ENCODE measurements at places on chromosomes 12 and 14.

GRCh38 chr12:14256555-14257169 is 108.8 kb upstream of the ATF7IP start:
- peak; percentile 72 for DNase-seq

DNA sequence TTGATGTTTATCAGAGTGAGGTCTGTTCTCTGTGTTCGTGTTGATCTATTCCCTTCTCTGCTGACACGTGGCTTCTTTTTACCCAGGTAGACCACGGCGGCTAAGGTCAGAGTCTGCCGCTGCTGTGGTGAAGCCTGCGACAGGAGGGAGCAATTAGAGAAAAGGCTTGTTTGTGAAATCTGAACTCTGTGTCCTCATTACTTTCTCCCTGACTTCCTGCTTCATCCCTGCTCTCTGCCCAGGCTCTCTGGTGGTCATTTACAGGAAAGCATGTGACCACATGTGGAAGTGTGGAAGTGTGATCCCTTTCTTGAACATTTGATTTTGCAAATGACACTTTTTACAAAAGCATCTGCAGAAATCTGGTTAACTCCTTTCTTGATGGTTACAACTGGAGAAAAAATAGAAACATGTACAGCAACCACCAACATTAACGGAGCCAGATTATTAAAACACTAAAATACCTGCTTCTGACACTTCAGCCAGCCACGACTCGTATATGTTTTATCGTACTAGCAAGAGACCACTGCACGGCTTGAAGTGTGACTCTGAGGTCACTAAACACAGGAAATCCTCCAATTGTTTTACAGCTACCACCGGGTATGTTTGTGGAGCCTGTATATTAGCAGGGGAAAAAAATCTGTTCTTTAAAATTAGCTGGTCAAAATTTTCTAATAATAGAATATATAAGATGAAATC is 388.6 kb upstream of the TMPO start:
- DNase-seq: no peak

DNA sequence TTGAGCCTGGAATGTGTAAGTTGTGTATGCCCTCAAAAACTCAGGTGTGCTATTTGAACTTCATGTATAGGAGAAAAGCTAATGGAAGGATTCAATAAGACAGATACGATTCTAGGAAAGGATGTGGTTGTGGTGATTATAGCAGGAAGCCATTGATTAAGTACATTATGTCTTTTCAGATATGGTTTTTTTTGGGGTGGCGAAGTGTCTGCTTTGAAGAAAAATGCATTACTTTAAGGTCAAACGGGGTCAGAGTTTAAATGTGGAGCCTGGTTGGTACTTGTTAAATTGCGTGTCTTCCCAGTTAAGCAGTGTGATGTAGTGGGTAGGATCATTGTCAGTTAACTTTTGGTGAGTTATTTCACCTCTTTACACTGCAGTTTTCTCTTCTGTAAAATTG is 13.0 kb upstream of the NUP107 start:
- no peak for DNase-seq

DNA sequence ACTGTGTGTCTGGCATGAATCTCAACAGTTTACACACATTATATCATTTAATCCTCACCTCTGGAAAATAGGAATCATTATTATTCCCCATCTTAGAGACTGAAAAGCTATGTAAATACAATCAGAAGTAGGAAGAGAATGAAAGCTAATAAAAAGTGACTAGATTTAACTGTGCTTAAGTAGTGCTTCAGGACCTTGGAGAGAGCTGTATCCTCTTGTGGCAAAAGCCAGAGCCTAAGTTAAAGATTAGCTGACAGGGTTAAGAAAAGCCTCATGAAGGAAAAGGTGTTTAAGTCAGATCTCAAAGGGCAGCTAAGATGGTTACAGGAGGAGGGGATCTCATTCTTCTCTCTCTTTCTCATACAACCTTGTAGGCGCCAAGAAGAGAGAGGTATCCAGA is 65.3 kb upstream of the TMEM233 start:
- DNase-seq: no peak

DNA sequence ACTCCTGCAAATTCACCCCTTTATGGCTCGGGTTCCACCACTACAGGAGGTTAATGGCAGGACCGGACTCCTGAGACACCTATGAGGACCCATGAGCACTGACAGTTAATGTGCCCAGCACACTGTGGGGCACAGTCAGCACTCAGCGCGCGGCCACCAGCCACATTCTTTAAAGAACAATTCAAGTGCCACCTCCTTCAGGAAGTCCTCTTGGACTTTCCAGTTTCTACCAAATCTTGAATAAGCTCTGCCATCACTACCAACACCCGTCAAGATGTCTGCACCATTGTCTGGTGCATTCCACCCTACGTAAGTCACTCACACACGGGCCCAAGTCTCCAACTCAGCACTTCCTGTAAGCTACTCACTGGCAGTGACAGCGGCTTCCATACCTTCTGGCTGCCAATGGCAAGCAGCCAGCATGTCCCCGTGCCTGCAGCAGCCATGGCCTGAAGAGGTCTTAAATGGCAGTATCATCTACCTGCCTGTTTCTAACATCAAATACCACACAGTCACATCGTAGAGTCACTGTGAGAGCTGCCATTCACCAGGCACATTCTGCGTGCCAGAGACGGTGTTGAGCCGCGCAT is 48.5 kb downstream of the CDC42BPB start:
- DNase-seq: no peak

DNA sequence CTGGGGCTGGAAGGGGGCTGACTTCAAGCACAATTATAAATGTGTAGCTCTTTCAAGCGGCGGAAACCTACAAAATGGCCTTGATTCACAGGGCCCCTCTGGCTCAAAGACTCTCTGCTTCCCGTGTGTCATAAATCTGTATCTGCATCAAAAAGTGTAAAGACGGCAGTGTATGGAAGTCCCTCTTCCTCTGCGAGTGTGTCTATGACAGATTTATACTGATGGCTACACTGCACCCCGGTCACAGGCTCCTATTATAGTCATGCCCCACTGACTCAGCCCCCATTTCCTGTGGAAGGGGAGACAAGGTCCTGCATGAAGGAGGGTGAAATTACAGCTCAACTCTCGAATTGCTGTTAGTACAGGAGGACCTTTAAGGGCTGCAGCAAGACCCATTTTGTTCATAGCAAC is 68.6 kb downstream of the HMGA2 start:
- no peak for DNase-seq

GRCh38 chr12:88931598-88931997 is 351.3 kb upstream of the KITLG start:
- DNase-seq: no peak

DNA sequence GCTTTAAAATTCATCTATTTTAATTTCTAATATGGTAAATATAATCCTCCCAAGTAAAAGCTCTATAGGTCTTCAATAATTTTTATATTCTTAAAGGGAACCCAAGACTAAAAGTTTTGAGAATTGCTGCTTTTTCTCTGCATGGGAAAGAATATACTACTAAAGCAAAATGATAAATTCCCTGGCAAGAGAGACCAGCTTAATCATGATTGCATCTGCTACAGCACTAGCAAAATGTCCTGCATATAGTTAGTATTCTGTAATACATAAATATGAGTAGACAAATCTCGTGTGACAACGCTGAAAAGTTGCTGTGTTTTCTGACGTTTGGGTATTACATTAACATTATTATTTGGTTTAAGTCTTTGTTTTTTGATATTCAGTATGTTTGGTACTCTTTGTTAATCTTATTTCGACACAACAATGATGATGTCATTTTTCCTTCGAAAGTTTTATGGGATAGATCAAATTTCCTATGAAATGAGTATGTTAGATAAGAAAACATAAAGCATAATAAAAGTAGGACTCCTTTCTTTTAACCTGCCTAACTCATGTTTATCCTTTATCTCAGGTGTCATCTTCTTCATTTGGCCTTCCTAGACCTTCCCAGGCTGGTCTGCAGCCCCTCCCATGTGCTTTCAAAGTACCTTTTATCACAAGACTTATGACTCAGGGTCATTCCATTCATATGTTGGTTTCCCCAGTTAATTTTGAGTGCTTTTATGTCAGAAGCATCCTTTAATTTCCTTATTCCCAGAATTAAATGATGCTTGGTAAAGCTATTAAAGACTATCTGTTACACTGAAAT is 321.9 kb downstream of the RAD51B start:
- no peak for DNase-seq

GRCh38 chr12:67243260-67243659 is 25.9 kb upstream of the CAND1 start:
- DNase-seq: no peak

DNA sequence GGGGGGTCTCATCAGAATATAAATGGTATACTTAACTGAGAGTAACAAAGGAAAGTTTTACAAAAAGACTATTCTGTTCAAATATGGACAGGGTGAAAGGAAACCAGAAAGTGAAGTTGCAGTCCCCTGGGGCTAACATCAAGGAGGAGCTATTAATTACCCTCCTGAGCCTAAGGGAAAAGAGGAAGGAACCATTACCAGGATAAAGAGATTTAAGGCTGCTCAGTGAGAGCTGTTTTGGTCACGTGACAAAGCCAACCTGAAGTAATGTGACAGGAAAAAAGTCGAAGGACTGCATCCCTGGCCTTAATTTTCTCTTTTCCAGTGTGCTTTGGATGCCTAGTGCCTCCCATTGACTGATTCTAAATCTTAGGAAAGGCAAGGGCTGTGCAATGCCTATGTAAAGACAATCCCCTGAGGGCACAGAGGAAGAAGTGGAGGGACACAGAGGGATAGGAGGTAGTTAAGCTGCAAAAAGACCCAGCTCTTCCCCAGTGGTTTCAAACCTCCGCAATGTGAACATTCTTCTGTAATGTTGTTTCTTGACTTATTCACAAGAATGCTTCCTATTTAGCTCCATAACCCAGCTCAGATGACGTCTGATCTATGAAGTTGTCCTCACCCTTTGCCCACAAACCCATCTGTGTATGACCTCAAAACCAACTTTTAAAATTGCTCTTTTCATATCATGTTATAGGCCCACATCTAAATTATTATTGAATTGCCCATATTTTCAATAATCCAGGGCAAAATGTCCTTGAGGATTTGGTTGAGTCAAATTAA is 187.7 kb upstream of the DCN start:
- no peak for DNase-seq

DNA sequence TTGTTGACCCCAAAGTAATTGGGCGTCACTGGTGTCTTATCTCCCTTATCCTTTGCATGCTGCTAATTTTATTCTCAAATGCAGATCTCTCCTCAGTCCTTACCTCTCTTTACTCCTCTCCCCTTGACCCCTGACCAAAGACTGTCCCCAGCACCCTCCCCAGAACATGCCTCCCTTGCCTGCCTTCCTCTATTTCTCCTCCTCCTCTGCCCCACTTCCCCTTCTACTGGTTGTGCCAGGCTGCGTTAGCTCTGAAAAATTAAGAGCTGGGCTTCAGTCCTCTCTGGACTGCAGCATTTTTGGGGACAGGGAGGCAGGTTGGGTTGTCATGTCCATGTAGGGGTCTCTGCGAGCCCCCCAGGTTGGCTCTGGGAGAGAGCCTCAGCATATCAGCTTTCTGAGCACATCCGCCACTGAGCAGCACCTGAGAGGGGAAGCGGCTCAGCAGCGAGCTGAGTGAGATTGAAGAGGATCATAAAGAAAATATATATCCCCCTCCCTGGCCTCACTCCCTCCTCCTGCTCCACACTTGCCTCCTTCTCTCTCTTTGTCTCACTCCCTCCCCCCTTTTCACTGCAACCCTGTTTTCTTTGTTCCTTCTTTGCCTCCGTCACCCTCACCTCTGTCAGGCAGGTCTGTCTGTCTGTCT is 6.4 kb upstream of the CISTR start:
- DNase-seq: no peak

GRCh38 chr14:77103475-77103874 is 5.4 kb downstream of the CIPC start:
- no peak for DNase-seq

DNA sequence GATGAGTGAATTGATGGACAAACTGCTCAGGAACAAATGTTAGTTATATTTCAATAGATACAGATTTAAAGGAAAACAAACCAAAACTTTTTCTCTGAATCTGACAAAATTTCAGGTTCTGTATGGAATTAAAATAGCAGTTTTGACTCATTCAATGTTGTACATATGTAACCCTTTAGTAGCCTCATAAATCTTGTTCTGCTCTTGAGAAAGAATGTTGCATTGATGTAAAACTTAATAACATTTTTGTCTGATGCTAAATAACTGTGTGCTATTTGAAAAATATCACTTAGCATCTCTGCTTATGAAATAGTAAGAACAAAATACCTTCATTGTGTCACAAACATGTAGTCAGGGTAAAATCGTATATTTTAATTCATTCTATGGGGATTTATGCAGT is 168.9 kb upstream of the NOVA1 start:
- DNase-seq: no peak

DNA sequence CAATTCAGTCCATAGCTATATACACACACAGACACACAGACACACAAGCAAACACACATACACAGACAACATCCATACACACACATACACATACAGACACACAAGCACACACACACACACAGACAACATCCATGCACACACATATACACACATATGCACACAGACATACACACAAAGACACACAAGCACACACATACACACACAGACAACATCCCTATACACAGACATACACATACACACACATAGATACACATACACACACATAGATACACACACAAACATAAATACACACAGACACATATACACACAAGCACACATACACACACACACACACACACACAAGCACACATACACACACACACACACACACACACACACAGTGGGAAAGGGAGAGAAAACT is 254.8 kb downstream of the VRK1 start:
- no peak for DNase-seq

DNA sequence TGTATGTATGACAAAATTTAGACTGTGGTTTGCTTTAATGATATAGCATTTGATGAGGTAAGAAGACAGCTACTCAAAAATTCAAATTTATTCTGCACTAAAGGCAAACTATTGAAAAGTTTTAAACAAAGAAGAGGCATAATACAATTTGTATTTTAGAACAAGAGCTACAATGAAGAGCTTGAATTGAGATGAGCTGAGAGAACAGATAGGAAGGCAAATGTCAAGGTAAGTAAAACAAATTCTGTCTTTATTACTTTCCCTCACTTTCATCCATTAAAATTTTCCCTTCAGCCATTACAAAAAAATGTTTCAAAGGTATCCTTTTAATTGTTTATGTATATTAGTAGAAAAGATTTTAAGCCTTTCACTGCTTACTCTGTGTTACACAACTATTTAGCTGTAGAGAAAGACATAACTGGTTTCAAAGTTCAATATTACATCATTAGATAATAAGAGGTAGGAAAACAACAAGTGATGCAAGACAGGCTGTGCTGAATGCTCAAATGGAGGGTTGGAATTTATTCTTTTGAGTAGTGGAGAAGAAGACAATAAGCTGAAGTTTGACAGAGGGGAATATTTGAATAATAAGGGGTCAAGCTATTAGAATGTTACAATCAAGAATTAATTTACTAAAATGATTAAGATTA is 1334.1 kb downstream of the FSCB start:
- no peak for DNase-seq

Data from AG09319 (cell line).